ENCODE measurements at places on chromosomes 12 and 14. TPM values are rescaled to one million over a fixed set of nuclear protein-coding genes. Genes with fewer than 3 reads are reported as not detected.

- DNase-seq = no peak
These were observed 6.5 kb downstream of the AMHR2 start for GRCh38 chr12:53430116-53430515.

- no peak for DNase-seq
These were observed 32.1 kb downstream of the TXNRD1 start for GRCh38 chr12:104247698-104248097.

GRCh38 chr14:21326972-21327371 is 47.1 kb downstream of the RPGRIP1 start:
- no peak for DNase-seq

DNA sequence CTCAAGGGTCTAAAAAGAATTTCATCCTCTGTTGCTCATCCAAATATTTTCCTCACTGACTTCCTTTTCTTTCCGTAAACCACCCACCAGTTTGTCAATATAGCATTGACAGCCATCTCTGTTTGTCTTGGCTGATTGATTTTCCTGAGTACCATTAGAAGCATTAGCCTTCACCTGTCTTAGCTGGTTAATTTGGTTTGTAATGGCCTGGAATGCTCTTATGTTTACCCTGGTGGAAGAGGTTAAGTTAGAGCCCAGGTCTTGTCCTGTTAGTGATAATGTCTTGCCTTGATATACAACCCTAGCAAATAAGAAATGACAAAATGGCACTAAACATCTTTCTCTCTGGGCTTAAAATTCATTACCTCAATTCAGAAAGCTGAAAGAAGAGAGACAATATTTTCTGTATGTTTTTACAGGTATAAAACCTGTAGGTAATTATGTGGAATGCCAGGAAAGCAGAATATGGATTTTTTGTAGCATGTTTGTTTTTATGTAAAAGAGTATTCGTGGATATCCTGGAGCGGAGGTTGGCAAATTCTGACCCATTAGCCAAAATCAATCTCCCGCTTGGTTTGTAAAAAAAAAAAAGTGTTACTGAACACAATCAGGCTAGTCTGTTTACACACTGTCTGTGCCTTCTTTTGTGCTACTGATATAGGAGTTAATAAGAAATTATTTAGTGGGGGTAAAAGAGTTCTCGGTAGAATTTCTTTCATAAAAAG is 224.4 kb upstream of the DAAM1 start:
- DNase-seq = no peak

DNA sequence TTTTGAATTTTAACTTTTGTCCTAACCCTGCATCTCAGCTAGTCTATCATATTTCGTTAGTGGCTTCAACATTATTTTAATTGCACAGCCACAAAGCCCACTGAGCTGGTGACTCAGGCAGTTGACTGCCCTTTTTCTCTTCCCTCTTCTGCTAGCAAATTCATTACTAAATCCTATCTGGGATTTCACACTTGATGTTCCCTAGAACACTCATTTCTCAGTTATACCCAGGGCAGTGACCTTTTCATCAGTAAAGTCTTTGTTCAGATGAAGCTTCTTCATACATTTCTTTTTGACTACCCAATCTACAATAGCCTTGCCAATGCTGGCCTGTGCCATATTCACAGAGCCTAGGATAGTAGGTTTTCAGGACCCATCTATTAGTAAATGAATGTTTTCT is 107.0 kb downstream of the ATXN7L3B start:
- DNase-seq = no peak

DNA sequence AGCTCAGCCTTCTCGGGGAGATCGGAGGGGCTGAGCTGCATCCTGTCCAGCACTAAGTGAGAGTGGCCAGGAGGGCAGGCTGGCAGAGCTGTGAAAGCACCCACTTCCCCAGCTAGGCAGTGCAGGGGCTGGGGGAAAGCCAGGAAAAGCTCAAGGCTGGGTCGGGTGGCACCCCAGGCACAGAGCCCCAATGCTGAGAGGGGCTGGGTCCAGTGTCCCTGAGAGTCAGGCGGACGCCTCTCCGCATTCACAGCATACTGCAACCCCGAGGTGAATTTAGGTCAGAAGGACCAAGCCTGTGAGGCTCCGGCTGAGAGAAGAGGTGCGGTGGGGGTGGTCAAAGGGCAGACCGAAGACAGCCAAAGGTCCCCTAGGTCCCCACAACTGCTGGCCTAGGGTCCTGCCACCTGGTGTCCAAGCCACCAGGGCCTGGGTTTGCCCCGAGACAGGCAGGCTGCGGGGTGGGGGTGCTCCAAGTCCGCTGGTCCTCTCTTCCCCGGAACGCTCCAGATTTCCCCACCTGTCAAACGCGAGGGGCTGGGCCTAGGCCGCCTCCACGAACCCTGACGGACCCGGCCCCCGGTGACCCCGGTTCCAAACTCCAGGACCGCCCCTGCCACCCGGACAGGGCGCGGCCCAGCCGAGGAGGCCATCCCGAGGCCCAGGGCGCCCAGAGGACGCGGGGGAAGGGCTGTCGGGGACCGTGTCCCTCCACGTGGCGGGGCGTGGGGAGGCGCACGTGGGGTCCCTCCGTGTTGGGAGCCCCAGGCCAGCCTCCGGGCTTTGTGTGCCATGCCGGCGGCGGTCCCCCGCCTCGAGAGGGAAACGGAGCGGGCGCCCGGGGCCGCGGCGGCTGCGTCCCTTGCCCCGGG is 527 bp downstream of the CAMKK2 start:
- no peak for DNase-seq

- DNase-seq = no peak
These were observed 39.4 kb downstream of the TCHP start for GRCh38 chr12:109939504-109939903.

- DNase-seq = no peak
These were observed 249.1 kb upstream of the FAR2 start for GRCh38 chr12:28899951-28900350.

The MYH6 gene
- total RNA-seq = not detected

DNA sequence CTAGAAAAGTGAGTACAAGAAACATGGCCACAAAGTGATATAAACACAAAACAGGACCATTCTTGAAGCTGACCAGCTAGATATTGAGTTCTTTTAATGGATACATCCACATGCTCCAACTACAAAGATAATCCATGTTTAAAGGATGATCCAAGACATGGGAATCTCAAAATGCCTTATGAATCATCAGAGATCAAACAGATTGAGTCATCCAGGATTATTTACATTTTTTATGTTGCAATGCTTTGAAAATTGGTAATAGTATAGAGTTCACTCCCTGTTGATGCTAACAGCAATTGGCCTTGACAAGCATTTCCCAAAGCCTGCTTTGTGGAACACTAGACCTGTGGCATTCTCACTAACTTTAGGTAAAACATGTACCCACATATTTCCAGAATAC is 293.0 kb upstream of the TBX3 start:
- DNase-seq = no peak
